Camera-type eye (tissue), 1 donor: ENCODE measurements at places on chromosomes 5 and 9. TPM values are rescaled to one million over a fixed set of nuclear protein-coding genes. Genes with fewer than 3 reads are reported as not detected.

The MYMK gene
- total RNA-seq = 2.1 TPM

The EPB41L4A gene
- 39.2 TPM for total RNA-seq

The FAM221B gene
- total RNA-seq = not detected

The MYOT gene
- total RNA-seq = 15.9 TPM

The LCNL1 gene
- total RNA-seq = 1.2 TPM

The SPEF2 gene
- 31.1 TPM for total RNA-seq

The SPATA6L gene
- 4.7 TPM for total RNA-seq

The SLC34A1 gene
- total RNA-seq = not detected

The HSPB3 gene
- 19.3 TPM for total RNA-seq

The FBXL7 gene
- total RNA-seq = 19.1 TPM

The ACSL6 gene
- total RNA-seq = 73.4 TPM

The FOXD4L3 gene
- not detected for total RNA-seq

The PDGFRB gene
- 181 TPM for total RNA-seq

The FOXD4L5 gene
- 0.22 TPM for total RNA-seq

The LCN6 gene
- total RNA-seq = not detected
